ENCODE measurements at places on chromosomes 7 and 10.

- DNase-seq: no peak
These were observed 9.4 kb upstream of the NRG3 start for GRCh38 chr10:81865581-81865980.

DNA sequence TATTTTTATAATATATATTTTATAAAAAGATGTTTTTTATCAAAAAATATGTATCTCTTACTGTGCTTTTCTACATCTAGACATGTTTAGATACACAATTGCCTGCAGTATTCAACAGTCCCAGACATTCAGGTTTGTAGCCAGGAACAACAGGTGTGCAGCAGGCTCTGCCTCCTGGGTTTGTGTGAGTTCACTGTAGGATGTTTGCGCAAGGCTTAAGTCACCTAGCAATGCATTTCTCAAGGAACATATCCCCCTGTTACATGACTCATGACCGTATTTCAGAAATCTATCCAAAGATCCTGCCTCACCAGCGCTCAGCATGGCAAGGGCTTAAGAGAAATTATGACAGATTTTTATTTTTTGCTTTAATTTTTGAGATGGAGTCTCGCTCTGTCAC is 41.5 kb downstream of the PITRM1 start:
- no peak for DNase-seq

- DNase-seq: peak; percentile 55
These were observed at the start of gene INA for GRCh38 chr10:103276896-103277712. Gene INA (plus strand): TSS chr10:103277138. CDS start chr10:103277212, 74 bp downstream.

- no peak for DNase-seq
These were observed 102.0 kb downstream of the PRKAG2 start for GRCh38 chr7:151774951-151775350.
